Glutamatergic neuron (in vitro differentiated cells): ENCODE measurements at places on chromosomes 7 and 10. TPM values are rescaled to one million over a fixed set of nuclear protein-coding genes. Genes with fewer than 3 reads are reported as not detected.

- no peaks in the 10 kb centered on the region for H3K4me1 ChIP-seq
- H3K36me3 ChIP-seq: peaks cover 8% of the 10 kb centered on the region
- H3K27ac ChIP-seq: no peak overlapping the region
- H3K27me3 ChIP-seq: no peaks in the 10 kb centered on the region
Measured at GRCh38 chr10:104100795-104101194, 15.1 kb upstream of the COL17A1 start.

DNA sequence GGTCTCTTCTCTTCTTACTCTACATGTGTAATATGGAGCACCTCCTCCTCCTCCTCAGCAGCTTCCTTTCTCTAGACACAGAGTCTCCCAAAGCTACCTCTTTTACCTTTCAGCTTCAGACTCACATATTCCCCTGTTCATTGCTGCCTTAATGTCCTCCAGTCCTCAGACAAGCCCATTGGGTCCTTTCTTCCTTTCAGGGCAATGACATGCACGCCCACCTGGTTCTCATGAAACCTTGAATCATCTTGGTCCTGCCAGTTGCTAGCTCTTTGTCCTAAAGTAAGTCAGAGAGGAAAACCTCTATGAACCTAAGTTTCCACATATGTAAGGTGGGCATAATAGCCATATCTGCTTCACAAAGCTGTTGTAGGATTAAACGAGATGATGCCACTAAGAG is 227.0 kb downstream of the RPS24 start:
- peaks cover 3% of the 10 kb centered on the region for H3K4me1 ChIP-seq
- no peak overlapping the region for H3K27ac ChIP-seq
- peaks cover 12% of the 10 kb centered on the region for H3K27me3 ChIP-seq
- DNase-seq: no peak
- peak overlapping the region; percentile 13 for H3K4me3 ChIP-seq

DNA sequence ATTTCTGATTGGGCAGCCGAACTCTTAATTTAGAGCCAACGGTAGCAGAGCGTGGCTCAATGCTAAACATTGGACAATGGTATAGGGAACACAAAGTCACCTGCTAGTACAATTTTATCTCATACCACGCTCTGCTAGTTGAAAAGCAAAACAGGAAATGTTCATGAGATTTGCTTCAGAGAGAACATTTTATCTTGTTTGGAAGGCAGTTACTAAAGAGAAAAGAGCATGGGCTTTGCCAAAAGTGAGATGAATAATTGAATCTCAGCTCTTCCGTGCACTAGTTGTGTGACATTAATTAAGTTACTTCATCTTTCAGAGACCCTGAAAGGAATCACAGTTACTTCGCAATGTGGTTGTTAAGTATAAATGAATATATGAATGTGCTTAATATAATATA is 161.5 kb upstream of the FAM13C start:
- H3K27me3 ChIP-seq: no peaks in the 10 kb centered on the region
- no peaks in the 10 kb centered on the region for H3K4me1 ChIP-seq
- H3K4me3 ChIP-seq: no peak overlapping the region
- H3K27ac ChIP-seq: no peak overlapping the region

DNA sequence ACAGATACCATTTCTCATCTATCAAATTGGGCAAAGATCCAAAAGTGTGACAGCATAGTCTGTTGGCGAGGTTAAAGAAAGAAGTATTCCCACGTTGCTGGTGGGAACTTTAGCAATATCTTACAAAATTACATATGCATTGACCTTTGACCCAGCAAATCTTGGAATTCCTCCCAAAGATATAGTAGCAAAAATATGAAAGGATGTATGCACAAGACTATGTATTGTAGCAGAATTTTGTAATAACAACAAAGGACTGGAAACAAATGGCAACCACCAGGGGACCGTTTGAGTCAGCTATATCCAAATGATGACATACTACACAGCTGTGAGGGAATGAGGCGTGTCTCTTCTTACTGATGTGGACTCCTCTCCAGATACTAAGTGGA is 50.2 kb downstream of the KCNH2 start:
- H3K4me1 ChIP-seq: peaks cover 19% of the 10 kb centered on the region
- no peak overlapping the region for H3K27ac ChIP-seq
- no peaks in the 10 kb centered on the region for H3K36me3 ChIP-seq
- H3K27me3 ChIP-seq: peaks cover 3% of the 10 kb centered on the region
- no peak overlapping the region for H3K4me3 ChIP-seq

GRCh38 chr10:34988397-34989067 is 101.6 kb downstream of the CUL2 start:
- DNase-seq: no peak
- H3K4me1 ChIP-seq: no peaks in the 10 kb centered on the region
- no peak overlapping the region for H3K27ac ChIP-seq
- H3K27me3 ChIP-seq: no peaks in the 10 kb centered on the region

GRCh38 chr7:138864667-138865066 is 66.7 kb upstream of the ATP6V0A4 start:
- no peaks in the 10 kb centered on the region for H3K4me1 ChIP-seq
- no peak for DNase-seq
- H3K27me3 ChIP-seq: peaks cover 5% of the 10 kb centered on the region
- peaks cover 5% of the 10 kb centered on the region for H3K36me3 ChIP-seq
- H3K4me3 ChIP-seq: no peak overlapping the region

Gene FAM20C
- 199 TPM for total RNA-seq

Gene CDK6
- 111 TPM for total RNA-seq

- no peak for DNase-seq
- no peak overlapping the region for H3K4me3 ChIP-seq
- H3K27ac ChIP-seq: no peak overlapping the region
- H3K36me3 ChIP-seq: no peaks in the 10 kb centered on the region
Measured at GRCh38 chr7:83778073-83778443, 129.1 kb upstream of the SEMA3E start.

Gene IL2RA
- not detected for total RNA-seq

DNA sequence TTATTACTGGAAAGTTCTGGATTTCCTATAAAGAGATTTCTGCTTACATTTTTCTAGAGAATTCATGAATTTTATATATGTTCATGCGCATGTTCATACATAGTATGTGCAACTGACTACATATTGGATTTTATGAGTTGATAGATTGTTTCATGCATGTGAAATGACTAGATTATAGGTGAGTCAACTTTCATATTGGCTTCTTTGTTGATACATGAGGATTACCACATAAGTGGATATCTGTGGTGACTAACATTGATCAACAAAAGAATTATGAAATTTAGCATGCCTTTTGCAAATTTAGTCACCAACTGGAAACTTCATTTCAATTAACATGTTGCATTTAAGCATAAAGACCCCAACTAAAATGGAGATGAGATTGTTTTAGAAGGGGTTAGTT is 99.0 kb downstream of the GNAT3 start:
- H3K36me3 ChIP-seq: no peaks in the 10 kb centered on the region
- peaks cover 20% of the 10 kb centered on the region for H3K4me1 ChIP-seq
- no peak overlapping the region for H3K4me3 ChIP-seq
- H3K27me3 ChIP-seq: peaks cover 4% of the 10 kb centered on the region
- H3K27ac ChIP-seq: no peak overlapping the region
- DNase-seq: no peak

Gene NME8
- total RNA-seq: not detected

Gene C10orf105
- total RNA-seq: not detected

Gene NEUROD6
- total RNA-seq: not detected

- peaks cover 6% of the 10 kb centered on the region for H3K4me1 ChIP-seq
- H3K27me3 ChIP-seq: no peaks in the 10 kb centered on the region
- no peak for DNase-seq
- no peaks in the 10 kb centered on the region for H3K36me3 ChIP-seq
Measured at GRCh38 chr10:6704896-6705295, 124.8 kb upstream of the PRKCQ start.

DNA sequence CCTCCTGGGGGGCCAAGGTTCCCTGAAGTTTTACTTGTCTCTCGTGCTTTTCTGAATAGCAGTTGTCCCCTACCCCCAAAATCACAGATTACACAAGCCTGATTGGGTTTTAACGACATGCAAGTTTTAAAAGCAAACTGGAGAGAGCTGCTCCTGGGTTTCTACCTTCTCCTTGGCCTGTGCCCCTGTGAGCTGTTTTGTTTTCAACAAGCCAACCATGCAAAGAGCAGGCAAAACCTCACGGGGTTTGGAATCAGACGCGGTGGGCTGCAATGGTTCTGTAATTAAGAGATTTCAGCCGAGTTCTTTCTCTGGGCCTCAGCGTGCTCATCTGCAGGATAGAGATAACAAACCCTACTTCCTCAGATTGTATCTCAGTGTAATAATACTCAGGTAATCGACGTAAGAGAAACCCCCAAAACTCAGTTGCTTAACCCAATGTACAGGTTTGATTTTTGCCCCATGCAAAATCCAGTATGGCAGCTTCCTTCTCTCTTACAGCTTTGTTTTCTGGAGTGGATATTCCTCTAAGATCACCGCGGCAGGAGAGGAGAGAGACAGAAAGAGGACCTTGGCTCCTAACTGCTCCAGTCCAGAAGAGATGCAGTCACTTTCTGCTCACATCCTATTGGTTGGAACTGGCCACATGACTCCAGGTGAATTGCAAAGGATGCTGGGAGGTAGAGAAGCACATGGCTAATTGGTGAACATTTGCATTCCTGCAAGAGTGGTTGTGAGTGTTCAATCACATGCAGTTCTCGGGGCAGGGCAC is 42.0 kb downstream of the MYL10 start:
- H3K4me1 ChIP-seq: no peaks in the 10 kb centered on the region
- H3K4me3 ChIP-seq: no peak overlapping the region
- no peak overlapping the region for H3K27ac ChIP-seq
- DNase-seq: no peak

Gene ZPBP
- not detected for total RNA-seq

DNA sequence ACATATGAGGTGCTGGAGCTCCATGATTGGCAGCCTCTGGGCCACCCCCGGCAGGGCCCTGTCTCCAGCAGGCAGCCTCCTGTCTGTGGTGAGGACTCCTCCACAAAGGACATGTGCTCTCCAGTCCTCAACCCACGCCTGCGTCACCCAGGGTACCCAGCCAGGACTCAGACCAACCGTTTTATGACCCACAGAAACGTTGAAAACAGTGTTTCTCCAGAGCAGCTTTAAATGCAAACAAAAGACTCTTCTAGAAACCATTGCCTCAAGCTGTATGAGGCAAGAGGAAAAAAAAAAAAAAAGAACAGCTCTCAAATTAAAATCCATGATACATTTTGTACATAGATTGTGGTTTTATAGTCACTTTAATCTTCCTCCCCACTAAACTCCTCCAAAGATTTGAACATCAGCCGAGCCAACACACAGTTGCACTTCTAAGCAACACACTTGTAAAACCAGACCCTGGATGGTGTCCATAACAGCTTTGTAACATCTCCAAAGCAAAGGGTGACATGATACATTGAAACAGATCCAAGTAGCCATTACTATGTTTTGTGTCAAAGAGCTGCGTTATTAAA is 175.0 kb upstream of the LYZL2 start:
- no peak for DNase-seq
- no peaks in the 10 kb centered on the region for H3K4me1 ChIP-seq
- H3K27me3 ChIP-seq: peaks cover 2% of the 10 kb centered on the region
- peaks cover 6% of the 10 kb centered on the region for H3K36me3 ChIP-seq

DNA sequence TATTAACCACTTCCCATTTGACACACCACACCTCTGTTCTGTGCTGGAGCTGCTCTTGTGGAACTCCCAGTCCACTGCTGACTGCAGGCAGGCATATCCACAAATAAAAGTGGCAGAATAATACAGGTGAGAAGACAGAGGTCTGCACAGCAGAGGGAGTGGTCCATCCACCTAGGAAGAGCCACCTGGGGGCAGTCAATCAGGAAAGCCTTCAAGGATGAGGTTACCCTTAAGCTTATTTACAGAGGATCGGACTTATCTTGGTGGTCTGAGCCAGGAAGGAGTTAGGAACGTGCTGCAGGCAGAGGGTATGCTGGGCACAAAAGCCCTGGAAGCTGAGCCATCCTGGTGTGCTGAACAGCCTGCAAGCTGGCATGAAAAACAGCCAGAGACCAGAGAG is 78.7 kb downstream of the FRMPD2 start:
- DNase-seq: no peak
- peaks cover 2% of the 10 kb centered on the region for H3K27me3 ChIP-seq
- no peak overlapping the region for H3K4me3 ChIP-seq
- peaks cover 25% of the 10 kb centered on the region for H3K4me1 ChIP-seq
- no peak overlapping the region for H3K27ac ChIP-seq
- H3K36me3 ChIP-seq: no peaks in the 10 kb centered on the region

DNA sequence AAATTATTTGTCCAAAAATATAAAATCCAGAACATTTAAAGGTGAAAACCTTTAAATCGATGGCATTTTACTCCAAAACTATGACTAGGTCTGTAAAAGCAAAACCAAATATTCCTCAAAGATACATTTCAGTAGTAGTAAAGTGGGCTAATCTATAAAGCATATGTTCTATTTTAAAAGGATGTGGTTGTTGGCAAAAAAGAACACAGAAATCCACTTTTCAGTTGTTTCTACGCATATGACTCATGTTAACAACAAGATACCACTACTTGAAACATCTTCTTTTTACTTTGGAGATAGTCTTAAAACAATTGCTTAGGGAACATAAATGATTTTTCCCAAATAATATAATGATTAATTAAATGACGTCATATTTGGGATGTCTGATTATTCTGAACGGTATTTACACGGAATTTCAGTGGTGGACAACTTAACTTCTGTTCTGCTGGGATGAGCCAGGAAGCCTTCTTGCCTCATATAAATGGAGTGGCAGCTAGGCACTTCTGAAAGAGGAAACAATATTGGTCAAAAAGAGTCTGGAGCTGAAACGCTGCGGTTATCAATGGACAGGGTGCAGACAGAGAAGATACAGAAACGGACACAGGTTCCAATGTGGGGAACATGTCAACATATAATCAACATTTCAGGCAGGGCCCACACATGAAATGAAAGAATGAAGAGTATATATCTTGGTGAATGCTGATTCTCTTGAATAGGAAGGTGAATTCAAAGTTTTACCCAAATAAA is 78.5 kb downstream of the ETV1 start:
- H3K27me3 ChIP-seq: no peaks in the 10 kb centered on the region
- H3K27ac ChIP-seq: no peak overlapping the region
- no peak overlapping the region for H3K4me3 ChIP-seq
- no peak for DNase-seq

Gene NUPR2
- not detected for total RNA-seq

GRCh38 chr10:26624006-26624405 is 73.5 kb upstream of the PDSS1 start:
- H3K4me1 ChIP-seq: no peaks in the 10 kb centered on the region
- no peak overlapping the region for H3K27ac ChIP-seq
- no peaks in the 10 kb centered on the region for H3K36me3 ChIP-seq

DNA sequence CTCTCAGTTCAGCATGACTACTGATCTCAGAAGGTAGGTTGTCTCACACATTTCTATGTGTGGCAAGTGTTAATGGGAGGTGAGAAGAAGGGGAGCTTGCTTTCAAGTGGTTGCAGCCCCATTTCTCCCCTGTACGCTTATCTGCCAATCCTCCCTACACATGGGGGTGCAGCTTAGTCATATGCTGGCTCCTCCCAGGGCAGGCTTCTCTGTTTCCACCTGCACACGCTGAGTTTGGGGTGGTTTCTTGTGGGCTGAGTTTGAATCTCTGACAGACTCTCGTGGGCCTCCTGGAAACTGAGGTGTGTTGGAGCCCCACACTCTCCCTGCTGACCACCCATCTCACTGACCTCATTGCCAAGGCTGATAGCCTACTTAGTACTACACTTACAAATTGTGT is 435.8 kb upstream of the MTPN start:
- H3K36me3 ChIP-seq: no peaks in the 10 kb centered on the region
- no peak overlapping the region for H3K27ac ChIP-seq

- no peak overlapping the region for H3K4me3 ChIP-seq
- no peak overlapping the region for H3K27ac ChIP-seq
- peaks cover 6% of the 10 kb centered on the region for H3K27me3 ChIP-seq
- no peak for DNase-seq
Measured at GRCh38 chr10:69721690-69722310, 79.9 kb upstream of the COL13A1 start.

Gene CRYGN
- not detected for total RNA-seq

Gene SPDYE8
- not detected for total RNA-seq

GRCh38 chr7:49839863-49840645 is 66.6 kb downstream of the VWC2 start:
- peaks cover 1% of the 10 kb centered on the region for H3K27me3 ChIP-seq
- no peak overlapping the region for H3K4me3 ChIP-seq
- H3K36me3 ChIP-seq: no peaks in the 10 kb centered on the region
- no peaks in the 10 kb centered on the region for H3K4me1 ChIP-seq
- no peak for DNase-seq
